ENCODE measurements at places on chromosomes 5 and 9.

GRCh38 chr9:92964607-92965060 is 17.3 kb downstream of the FGD3 start:
- DNase-seq = no peak

GRCh38 chr5:78920604-78921003 is 64.5 kb downstream of the ARSB start:
- DNase-seq = no peak

GRCh38 chr9:38308136-38308535 is 84.4 kb upstream of the ALDH1B1 start:
- DNase-seq = no peak

DNA sequence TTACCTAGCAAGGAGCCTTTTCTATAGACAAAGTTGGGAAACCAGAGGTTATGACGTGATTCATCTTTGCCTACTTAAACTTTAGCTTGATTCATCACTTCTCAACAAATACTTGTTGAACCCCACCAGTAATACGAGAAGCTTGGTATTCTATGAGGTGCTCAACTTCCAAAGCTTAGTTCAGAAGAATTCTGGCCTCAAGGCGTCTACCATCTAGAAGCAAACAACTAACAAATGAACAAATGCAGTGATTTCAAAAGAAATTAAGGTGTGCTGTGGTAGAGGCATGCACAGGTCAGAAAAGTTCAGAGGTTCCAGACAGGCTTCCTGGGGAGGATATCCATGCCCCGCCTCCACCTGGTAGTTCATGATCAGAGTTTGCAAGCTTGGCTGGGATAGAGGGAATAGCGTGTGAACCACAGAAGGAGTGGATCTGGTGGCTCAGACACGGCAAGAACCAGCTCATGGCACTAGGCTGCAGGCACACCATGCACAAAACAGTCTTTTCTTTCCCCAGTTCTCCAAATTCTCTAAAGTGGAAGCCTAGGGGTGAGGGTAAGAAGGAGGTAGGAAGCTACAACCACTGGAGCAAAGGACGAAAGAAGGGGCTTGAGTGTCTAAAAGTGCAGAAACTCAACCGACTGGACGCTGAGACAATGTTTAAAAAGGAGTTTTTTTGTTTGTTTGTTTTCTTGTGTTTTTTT is 473.0 kb downstream of the RAB3C start:
- DNase-seq = no peak

DNA sequence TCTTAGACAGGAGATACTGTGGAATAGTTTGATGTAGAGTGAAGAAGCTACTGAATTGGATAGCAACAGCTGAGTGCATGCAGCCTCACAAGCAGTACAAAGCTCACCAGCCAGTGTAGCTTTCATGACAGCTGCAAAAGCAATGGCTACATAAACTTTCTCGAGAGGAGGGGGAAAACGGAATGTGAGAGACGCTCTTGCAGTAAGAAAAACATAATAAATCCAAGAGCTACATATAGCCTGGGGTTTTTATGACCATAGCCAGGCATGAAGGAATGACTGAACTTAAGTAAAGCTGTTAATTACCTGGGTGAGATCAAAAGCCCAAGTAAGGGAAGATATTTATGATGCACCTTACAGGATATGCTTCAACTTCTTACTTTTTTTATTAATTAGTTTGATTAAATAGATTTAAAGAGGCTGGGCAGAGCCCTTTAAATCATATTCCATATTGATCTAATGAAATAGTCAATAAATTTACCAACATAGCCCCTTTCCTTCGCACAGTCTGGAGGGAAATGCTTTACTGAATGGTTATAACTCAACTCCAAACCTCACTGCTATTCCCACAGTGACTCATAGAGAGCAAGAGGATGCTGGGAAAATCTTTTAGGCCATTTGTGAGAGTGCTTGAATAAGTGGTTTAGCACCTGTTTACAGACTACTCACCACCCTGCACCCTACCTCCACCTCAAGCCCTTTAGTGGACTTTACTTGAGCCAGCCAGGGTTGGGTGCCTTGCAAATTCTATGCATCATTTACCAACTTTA is 407.2 kb upstream of the CLINT1 start:
- DNase-seq = no peak

DNA sequence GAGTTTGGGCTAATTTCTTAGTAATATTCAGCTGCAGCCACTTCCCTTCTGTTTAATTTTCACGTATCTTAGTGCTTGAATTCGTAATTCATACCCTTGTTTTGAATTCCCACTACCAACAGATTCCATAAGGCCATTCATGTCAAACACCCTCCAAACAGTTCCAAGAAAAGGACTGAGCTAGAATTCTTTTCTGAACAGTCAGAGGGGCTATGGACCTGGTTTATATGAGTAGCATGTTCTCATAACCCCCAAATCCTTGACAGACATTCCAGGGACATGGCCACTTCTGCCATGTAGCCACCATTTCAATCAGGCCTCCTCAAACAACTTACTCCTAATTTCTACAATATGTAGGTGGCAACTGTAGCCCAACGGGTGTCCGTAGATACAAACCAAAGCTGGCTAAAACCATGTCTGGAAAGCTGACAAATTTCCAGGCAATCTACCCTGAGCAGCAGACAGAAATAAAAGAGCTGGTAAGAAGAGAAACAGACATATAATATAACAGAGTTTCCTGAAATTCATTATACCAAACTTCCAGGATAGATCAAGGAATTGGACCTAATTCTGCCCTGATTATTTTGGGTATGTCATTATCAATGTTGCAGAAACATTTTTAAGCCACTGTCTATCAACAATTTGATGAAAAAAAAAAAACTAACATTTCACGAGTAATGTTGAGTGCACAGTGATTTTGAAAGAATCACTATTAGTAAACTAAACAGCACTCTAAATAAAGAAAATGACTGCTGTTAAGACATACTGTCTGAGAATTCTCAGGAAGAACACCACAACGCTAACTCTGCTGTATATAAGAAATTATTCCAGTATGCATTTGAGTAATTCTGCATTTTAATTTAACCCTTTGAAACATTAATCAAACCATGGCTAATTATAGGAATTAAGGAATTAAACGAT is 40.7 kb downstream of the EBF1 start:
- DNase-seq = no peak

- DNase-seq = no peak
Observed at GRCh38 chr5:150851039-150851438, 4.7 kb downstream of the IRGM start.

GRCh38 chr5:74974451-74975091 is 77.8 kb downstream of the GCNT4 start:
- peak; percentile 56 for DNase-seq

GRCh38 chr9:126704157-126704891 is 90.6 kb downstream of the LMX1B start:
- DNase-seq = peak; percentile 26

DNA sequence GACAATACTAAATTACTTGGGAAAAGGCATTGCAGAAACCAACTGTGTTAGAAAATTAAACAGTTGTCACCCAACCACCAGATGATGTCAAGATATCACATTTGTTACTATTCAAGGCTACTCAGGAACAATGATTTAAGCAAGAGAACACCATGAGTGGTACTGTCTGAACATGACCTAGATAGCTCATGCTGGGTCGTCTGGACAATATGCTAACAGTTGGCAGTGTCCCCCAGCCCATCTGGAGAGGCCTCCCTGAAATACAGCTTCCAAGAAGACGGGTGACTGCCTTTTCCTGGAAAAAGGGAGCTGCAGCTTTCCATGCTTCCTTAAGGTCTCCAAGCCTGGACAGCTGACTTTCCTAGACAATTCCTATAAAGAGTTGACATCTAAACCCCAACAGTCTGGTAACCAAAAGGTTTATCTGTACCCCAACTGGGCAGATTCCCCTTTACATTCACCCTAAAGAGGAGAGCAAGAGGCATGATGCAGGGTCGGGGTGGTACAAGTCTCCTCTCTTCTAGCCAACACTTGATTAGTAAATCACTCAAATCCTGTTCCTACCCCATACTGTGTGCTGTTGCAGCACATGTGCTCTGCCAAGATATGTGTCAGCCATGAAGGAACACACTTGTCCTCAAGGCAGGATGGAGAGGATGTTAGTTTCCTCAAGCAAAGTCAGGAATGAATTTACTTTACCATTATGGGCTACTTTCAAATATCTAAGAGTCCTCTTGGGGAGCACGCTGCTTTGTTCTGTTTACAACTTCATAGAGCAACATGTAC is 433.0 kb downstream of the PDE4D start:
- DNase-seq = no peak

DNA sequence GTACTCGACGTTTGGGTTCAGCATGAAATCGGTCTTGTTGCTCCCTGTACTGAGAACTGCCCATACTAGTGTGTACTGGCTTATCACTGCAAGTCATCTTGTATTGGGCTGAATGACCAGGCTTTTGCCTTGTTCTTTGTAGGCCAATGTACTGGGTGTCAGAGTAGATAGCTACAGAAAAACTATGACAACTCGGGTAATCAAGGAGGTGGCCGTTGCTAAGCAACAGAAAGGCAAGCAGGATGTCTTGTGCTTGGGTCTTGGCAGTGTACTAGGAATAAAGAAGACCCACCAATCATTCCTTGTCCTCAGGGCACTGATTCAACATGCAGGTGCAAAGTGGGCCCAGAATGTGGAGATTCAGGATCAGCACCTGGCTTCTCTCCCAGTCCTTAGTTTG is 11.9 kb upstream of the SHISAL2B start:
- no peak for DNase-seq

DNA sequence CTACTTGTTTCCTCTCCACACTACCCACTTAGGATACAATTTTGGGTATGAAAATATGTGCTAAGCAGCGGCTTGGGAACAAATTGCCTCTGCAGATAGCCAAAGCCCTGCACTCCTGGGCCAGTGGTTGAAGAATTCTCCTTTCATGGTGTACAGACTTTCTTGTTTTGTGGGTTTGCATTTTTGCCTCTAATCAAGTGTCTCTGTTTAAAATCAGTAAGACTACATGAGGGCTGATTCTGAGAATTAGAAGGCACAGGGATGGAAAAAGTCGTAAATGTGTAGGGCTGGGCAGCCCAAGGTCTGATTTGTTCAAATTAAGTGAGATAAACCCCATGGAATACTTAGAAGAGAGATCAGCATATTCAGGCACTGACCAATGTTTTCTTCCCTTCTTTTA is 103.7 kb upstream of the CD180 start:
- DNase-seq = no peak

- DNase-seq = no peak
Observed at GRCh38 chr9:23258569-23258968, 567.5 kb downstream of the ELAVL2 start.

DNA sequence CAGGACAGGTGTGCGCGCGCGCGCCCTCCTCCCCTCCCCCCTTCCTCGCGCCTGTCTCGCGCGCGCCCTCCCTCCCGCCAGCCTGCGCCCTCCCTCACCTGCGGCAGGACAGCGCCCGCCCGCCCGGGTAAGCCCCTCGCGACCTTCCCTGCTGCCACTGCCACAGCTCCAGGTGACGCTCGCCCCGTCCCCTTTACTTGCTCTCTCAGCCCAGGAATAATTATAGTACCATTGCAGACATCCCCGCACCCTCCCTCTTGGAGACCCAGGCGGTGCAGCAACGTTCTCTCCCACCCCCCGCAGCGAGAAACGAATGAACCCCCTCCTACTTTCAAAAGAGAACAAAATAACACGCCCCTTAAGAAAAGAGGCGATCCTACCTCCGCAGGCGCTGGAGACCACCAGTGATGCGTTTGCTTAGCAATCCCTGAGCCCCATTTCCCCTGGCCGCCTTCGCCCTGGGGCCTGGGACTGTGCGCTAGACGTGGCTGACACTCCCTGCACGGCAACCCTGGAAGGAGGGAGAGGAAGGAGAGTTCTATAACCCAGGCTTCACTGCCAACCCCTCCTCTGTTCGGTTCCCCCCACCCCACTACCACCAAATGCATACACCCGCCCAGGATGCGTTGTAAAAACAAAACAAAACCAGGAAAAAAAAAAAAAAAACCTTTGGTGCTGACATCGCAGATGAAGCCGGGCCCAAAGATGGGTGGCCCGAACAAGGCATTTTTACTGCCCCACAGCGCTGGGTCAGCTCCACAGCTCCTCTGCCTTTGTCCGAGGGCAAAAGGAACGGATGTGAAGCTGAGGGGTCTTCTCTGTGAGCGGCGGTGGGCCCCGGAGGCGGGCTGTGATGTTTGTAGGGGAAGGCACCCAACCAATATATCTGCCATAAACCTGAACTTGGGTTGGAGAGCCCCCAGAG is 5.6 kb upstream of the PURA start:
- DNase-seq = peak; percentile 16

DNA sequence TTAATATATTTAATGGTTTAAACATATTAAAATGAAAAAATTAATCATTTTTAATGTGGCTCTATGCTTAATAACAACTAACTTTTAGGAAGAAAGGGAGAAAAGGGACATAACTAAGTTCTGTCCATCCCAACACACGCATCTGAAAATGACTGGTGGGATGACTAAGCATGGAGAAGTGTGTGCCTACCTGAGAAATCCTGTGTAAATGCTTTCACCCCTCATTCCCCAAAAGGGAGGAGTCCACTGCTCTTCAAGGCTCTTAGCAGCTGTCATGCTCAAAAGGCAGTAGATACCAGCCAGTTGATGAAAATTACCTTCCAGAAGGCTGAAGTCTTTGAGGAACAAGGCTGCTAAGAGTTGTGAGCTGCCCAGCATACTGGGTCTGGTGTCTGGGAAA is 130.9 kb downstream of the NFIB start:
- DNase-seq = no peak

GRCh38 chr9:130707225-130707976 is 13.8 kb downstream of the EXOSC2 start:
- DNase-seq = peak; percentile 54

- DNase-seq = no peak
Observed at GRCh38 chr9:15755660-15756059, 202.8 kb downstream of the CCDC171 start.

DNA sequence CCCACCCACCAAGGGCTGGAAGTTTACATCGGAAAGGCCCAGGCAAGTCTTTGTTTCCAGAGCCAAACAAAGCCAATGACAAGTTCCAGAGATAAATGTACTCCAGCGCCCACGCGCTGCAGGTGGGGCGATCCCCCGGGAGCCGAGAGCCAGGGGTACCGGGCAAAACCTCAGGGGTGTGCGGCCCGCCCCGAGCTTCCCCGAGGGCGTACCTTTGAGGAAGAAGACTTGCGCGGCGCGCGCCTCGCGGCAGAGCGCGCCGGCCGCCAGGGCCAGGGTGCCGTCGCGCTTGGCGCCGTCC is 671 bp downstream of the DUSP1 start:
- DNase-seq = peak; percentile 41

- DNase-seq = no peak
Observed at GRCh38 chr9:69585571-69585970, 86.6 kb downstream of the APBA1 start.

DNA sequence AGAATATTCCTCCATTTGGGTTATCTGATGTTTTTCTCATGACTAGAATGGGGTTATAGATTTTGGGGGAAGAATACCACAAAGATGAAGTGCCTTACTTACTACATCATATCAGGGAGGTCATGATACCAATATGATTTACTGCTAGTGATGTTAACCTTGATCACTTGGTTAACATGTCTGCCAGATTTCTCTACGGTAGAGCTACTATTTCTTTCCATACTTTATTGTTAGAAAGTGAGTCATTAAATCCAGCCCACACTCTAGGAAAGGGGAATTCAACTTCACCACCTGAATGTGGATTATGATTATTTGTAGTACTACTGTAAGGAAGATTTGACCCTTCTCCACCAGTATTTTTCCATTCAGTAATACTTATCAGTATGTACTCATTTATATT is 64.7 kb downstream of the UBE2R2 start:
- no peak for DNase-seq
